ENCODE measurements at places on chromosomes 7 and 10. TPM values are rescaled to one million over a fixed set of nuclear protein-coding genes. Genes with fewer than 3 reads are reported as not detected.

The VPS37D gene
- 8.2 TPM for polyA plus RNA-seq

The LBX1 gene
- not detected for polyA plus RNA-seq

The OR6V1 gene
- not detected for polyA plus RNA-seq

The KLLN gene
- polyA plus RNA-seq: 0.23 TPM

The NUB1 gene
- polyA plus RNA-seq: 23.6 TPM

The TRAPPC14 gene
- polyA plus RNA-seq: 32.1 TPM

The SPDYE6 gene
- polyA plus RNA-seq: not detected

The ATRNL1 gene
- 0.91 TPM for polyA plus RNA-seq

The TMEM196 gene
- 5.2 TPM for polyA plus RNA-seq
